HepG2 (cell line): ENCODE measurements at places on chromosomes 12 and 14. TPM values are rescaled to one million over a fixed set of nuclear protein-coding genes. Genes with fewer than 3 reads are reported as not detected.

DNA sequence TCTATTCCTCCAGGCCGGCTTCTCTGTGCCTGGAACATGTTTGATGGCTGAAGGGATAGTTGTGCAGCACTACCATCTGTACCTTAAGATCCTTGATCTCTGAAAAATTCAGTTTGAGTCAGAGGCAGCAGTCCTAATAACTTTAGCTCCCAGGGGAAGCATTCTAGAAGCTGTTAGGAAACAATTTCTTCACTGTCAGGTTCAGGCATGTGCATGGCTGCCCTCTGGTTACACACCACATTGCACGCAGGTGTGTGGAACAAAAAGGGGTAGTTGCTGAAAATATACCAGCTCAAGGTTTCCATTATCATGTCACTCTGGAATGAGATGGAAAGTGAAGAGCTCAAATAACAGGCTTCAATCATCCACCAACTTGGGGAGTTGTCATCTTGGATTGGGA is 80.1 kb downstream of the CHST11 start:
- no peaks in the 10 kb centered on the region for H3K36me3 ChIP-seq
- no peak overlapping the region for H3K4me3 ChIP-seq
- no peak for DNase-seq
- H3K27me3 ChIP-seq: no peaks in the 10 kb centered on the region; the same call in 2 of the 3 replicates
- no peaks in the 10 kb centered on the region for H3K4me1 ChIP-seq
- no peak overlapping the region for H3K27ac ChIP-seq

DNA sequence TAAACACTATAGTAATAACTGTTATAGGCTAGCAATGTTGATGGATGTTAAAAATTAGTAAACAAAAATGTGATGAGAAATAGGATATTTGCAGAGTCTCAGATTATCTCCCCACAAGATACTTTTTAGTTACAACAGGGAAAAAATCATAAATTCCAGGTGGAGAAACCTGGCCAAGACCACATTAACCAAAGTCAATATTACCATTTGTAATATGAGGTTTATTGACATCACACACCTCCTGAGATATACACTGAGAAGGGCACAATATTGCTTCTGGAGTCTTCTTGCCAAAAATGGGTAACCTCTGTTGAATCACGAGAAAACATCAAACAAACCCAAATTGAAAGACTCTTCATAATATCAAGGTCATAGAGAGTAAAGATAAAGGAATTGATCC is 72.3 kb upstream of the AMIGO2 start:
- H3K27me3 ChIP-seq: no peaks in the 10 kb centered on the region
- H3K27ac ChIP-seq: no peak overlapping the region
- no peaks in the 10 kb centered on the region for H3K36me3 ChIP-seq
- no peaks in the 10 kb centered on the region for H3K4me1 ChIP-seq

DNA sequence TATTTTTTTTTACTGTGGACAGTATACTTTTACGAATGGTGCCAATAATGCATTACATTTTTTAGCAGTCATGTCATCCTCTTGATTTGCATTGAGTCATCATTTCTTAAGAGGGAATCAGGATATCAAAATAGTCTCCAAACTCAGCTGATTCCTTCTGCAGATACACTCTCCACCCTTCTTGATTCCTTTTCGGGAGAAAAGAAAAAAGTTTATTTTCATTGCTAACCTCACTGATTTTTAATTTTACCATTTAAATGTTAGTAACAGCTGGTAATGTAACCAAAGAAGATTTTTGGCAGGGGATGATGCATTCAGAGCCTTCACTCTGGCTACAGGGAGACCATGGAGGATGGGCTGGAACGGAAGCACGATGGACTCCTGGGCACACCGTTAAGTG is 47.5 kb downstream of the MRPL42 start:
- no peak overlapping the region for H3K4me3 ChIP-seq
- DNase-seq: no peak
- H3K27ac ChIP-seq: no peak overlapping the region
- H3K27me3 ChIP-seq: no peaks in the 10 kb centered on the region

- no peak overlapping the region for H3K4me3 ChIP-seq
- DNase-seq: no peak
- H3K36me3 ChIP-seq: no peaks in the 10 kb centered on the region
- H3K27me3 ChIP-seq: 0 out of 2 replicates have a peak, but pooled peaks cover 1% of the 10 kb centered on the region
Observed at GRCh38 chr12:111352296-111352993, 16.4 kb downstream of the PHETA1 start.

Gene SSTR1
- polyA plus RNA-seq: 0.04 and 0.12 TPM in 2 replicates

DNA sequence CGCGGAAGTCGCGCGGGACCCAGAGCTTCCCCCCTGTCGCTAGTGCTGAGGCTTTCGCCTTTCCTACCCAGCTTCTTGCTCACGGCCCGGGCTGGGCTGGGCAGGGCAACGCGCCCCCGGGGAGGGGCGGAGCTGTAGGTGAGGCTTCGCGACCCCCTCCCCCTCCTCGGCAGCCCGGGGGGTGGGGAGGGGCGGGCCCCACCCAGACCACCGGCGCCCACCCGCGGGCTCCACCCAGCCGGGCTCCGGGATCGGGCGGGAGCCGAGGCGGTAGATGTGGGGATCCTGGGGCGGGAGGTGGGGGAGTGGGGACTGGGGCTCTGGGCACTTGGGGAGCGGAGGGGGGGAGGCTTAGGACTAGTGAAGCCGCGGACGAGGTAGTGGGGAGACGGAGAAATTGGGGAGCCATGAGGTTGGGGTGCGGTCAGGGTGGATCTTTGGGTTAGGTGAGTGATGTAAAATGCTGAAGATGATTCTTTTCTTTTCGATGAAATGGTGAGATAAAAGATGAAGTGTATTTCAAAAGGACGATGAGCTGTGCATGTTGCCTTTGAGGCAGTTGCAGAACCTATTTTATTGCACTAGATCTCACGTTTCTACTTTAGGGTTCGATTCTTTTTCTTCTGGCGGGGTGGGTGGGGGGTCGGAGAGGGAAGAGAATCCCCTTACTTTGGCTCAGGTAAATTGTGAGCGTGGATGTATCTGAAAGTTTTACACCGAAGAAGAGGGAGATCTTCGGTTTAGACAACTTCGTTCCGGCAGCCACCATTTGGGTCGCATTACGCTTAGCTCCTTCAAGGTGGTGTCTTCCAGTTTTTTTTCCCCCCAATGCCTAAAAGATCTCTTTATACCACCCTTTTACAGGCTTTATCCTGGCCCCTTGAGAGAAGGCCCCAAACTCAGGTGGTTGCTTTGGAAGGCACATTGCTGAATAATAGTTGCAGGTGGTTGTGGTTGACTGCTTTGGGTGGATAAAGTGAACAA is 619 bp downstream of the ERC1 start:
- peaks cover 47% of the 10 kb centered on the region for H3K4me1 ChIP-seq
- H3K36me3 ChIP-seq: no peaks in the 10 kb centered on the region
- no peak for DNase-seq
- peak overlapping the region; percentile 93 for H3K27ac ChIP-seq
- H3K27me3 ChIP-seq: no peaks in the 10 kb centered on the region
- H3K4me3 ChIP-seq: peak overlapping the region; percentile 81

- no peaks in the 10 kb centered on the region for H3K4me1 ChIP-seq
- H3K27me3 ChIP-seq: 0 out of 3 replicates have a peak, but pooled peaks cover 3% of the 10 kb centered on the region
- H3K36me3 ChIP-seq: no peaks in the 10 kb centered on the region
- no peak overlapping the region for H3K27ac ChIP-seq
Observed at GRCh38 chr12:25830456-25830855, 128.0 kb upstream of the RASSF8 start.

Gene KIF26A
- polyA plus RNA-seq: not detected in 2 replicates

DNA sequence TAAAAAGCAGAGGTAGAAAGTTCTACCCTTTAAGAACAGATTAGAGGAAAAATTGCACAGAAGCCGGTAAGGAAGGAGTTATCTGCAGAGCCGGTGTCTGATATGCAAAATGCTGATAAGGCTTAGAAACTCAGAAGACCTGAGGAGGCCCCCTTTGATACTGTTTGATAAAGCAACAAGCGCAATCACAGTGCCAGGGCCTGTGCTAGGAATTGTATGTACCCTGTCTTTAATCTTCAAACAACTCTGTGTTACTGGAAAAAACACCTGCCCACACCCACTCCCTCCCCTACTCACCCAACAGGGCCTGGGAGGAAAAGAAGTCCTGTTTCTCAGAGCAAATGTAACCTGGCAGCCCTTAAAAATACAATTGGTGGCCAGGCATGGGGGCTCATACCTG is 112.7 kb upstream of the FUT8 start:
- no peak for DNase-seq
- no peak overlapping the region for H3K27ac ChIP-seq
- no peak overlapping the region for H3K4me3 ChIP-seq
- no peaks in the 10 kb centered on the region for H3K36me3 ChIP-seq
- H3K4me1 ChIP-seq: peaks cover 74% of the 10 kb centered on the region

- H3K4me3 ChIP-seq: no peak overlapping the region
- no peak overlapping the region for H3K27ac ChIP-seq
- DNase-seq: peak; percentile 16
- no peaks in the 10 kb centered on the region for H3K36me3 ChIP-seq
- no peaks in the 10 kb centered on the region for H3K4me1 ChIP-seq
Observed at GRCh38 chr14:28661171-28661772, 105.3 kb upstream of the FOXG1 start.

Gene FOXG1
- not detected in 2 replicates for polyA plus RNA-seq

DNA sequence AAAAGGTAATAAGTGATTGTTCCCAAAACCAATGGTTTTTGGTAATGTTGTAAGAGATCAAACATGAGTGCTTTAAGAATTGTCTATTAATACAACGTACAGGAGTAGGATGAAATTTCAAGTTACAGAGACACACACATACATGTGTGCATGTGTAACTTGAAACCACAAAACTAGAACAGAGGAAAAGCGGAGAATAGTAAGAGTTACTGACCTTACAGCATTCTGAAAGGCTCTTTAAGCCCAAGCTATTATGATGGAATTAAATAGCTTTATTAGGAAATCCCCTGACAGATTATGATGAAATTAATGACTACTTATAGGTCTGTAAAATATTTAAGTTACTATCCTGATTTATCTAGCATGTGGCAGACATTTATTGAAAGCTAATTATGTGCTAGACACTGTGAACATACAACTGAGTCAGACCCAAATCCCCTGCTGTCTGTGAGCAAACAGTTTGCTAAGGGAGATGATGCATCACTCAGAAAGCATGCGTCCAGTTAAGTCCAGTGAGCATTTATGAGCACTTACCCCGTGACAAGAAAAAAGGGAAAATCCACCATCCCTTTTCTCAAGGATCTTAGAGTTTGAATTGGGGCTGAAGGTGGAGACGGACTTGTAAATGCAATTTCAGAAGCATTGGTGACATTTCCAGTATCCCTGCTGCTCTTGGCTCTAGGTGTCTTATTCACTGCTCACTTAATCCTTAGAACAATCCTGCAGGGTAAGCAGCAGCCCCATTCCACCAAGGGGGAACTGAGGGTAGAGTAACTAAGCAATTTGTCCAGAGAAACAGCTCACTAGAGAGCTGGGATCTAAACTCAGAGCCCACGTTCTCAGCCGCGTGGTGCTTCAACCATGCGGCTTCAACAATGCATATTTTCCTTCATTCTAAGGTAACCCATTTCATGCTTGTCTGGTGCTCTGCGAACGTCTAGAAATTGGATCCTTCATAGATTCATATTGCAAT is 117.4 kb downstream of the EML1 start:
- H3K36me3 ChIP-seq: no peaks in the 10 kb centered on the region
- H3K27me3 ChIP-seq: no peaks in the 10 kb centered on the region
- H3K4me3 ChIP-seq: no peak overlapping the region
- no peak overlapping the region for H3K27ac ChIP-seq
